GF-D8 (cell line): ENCODE measurements at places on chromosomes 16 and 17.

DNA sequence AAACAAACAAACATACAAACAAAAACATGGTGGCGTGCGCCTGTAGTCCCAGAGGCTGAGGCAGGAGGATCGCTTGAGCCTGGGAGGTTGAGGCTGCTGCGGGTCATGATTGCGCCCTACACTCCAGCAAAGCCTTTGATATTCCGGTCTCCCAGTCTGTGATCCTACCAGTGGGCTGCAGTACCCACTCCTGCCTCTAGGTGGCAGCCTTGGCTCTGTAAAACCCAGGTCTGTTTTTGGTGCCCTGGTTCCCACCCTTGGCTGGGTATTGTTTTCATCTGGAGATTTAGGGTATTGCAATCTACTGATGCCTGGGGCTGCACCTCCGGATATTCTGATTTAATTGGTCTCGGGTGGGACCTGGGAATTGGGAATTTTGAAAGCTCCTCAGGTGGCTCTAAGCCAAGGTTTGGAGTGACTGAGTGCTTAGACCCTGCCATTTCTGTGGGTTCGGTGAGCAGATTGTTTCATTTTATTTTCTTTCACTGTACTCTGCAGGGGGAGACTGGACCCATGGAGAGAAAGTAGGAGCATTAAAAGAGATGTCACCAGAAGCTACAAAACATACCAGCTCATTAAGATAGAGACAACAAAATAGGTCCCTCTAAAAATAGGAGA, 40.5 kb downstream of the MYH3 start:
- DNase-seq: no peak

- no peak for DNase-seq
Measured at GRCh38 chr16:17107450-17107849, 363.3 kb downstream of the XYLT1 start.

DNA sequence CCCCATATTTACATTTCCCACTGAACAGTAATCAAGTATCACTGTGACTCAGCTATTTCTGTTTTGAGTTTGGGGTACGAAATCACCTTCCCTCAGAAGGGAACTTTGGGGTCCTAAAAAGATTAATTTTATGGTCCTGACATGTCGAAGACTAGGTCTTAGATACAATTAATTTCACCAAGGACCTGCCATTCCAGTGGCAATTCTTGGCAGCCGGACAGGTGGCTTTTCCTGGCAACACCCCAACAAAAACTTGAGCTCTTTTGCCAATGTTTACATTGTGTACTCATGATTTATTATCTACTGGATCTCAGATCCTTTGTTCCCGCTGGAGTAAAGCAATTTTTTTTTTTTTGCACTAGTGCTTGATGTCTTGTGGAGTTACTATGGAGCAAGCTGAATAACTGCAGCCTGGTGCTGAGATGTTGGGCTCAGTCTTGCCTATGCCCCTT, 14.4 kb downstream of the SLFN5 start:
- no peak for DNase-seq

GRCh38 chr17:15377200-15377599, 35.8 kb upstream of the TEKT3 start:
- no peak for DNase-seq

DNA sequence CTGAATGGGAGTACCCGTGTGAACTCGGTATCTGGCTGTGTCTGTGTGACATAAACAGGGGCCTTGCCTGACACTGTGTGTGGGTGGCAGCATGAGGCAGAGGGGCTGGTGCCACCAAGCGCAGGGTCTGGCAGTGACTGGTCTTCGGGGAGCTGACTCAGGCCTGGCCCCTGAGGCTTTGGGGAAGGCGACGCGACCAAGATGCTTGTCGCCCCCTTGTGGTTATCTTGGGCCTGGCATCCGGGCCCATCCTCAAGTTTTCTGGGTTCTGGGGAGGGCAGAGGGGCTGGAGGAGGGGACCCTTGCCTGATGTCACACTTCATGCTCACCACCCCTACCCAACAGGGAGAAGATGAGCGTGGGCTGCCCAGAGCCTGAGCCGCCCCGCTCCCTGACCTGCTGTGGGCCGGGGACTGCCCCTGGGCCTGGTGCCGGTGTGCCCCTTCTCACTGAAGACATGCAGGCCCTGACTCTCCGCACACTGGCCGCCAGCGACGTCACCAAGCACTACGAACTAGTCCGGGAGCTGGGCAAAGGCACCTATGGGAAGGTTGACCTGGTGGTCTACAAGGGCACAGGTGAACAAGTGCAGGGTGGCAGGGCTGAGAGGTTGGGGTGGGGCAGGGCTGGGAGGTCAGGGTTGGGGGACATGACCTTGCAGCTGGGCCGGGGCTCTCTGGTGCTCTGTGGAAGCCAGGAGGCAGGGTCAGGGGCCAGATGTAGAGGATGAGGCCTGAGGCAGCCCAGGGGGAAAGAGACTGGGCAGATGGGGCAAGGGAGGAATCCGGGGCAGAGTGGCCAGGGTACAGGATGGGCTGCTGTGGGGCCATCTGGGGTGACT, 24.9 kb downstream of the SBK1 start:
- DNase-seq: no peak
